ENCODE measurements at places on chromosomes 1 and 21. TPM values are rescaled to one million over a fixed set of nuclear protein-coding genes. Genes with fewer than 3 reads are reported as not detected.

The HES3 gene
- not detected for total RNA-seq

The C4BPB gene
- not detected for total RNA-seq

The KRTAP12-2 gene
- not detected for total RNA-seq

The GPR3 gene
- total RNA-seq = 1.7 TPM

The FAM163A gene
- total RNA-seq = 0.42 TPM

The MKNK1 gene
- 12.8 TPM for total RNA-seq

The UQCRHL gene
- total RNA-seq = 3.9 TPM

The BRINP3 gene
- 6.3 TPM for total RNA-seq

The TSPEAR gene
- 3.2 TPM for total RNA-seq

The TSSK3 gene
- total RNA-seq = 2.3 TPM

The RXRG gene
- 247 TPM for total RNA-seq

The ASCL5 gene
- total RNA-seq = 0.18 TPM

The GPR37L1 gene
- total RNA-seq = not detected

The FAM72C gene
- 0.67 TPM for total RNA-seq

The S100A5 gene
- not detected for total RNA-seq

The C1orf226 gene
- total RNA-seq = 7.3 TPM

The MYBPH gene
- total RNA-seq = 1.4 TPM

The L1TD1 gene
- total RNA-seq = 0.36 TPM

The MAN1C1 gene
- total RNA-seq = 118 TPM

The CA6 gene
- not detected for total RNA-seq

The SLC16A1 gene
- 130 TPM for total RNA-seq

The KLF18 gene
- not detected for total RNA-seq

The LAMC1 gene
- total RNA-seq = 201 TPM

The CYYR1 gene
- total RNA-seq = 2.6 TPM

The DRAXIN gene
- total RNA-seq = 0.36 TPM

The DCDC2B gene
- total RNA-seq = not detected

The VASH2 gene
- 5.9 TPM for total RNA-seq

The PUM1 gene
- 99.6 TPM for total RNA-seq

The ATXN7L2 gene
- 14.7 TPM for total RNA-seq

The OPTC gene
- not detected for total RNA-seq

The MPL gene
- not detected for total RNA-seq

The STK40 gene
- total RNA-seq = 37.0 TPM

The CASZ1 gene
- total RNA-seq = 87.3 TPM

The BNIPL gene
- total RNA-seq = 0.66 TPM

The PM20D1 gene
- not detected for total RNA-seq

The BCL2L15 gene
- total RNA-seq = 4.5 TPM

The REN gene
- total RNA-seq = not detected

The MYOG gene
- total RNA-seq = 0.18 TPM

All from cardiac muscle cell (in vitro differentiated cells and primary cell).